IMR-90 (cell line): ENCODE measurements at places on chromosomes 4 and X. TPM values are rescaled to one million over a fixed set of nuclear protein-coding genes. Genes with fewer than 3 reads are reported as not detected.

DNA sequence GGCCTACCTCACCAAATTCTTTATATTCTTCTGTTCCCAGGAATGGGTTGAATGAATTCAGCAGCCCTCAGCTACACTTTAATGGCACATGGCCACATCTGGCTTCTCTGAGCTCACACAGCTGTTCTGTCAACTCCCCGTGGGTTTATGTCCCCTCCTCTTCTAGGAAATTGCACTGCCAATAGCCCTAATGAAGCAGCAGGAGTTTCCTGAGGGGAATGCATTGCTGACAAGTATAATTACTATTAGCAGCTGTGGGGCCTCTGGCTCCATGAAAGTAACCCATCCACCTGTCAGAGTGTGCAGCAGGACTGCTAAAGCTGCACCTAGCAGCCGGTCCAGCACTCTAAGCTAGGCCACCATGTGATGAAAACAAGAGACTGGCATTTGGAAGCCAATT lies 50.3 kb downstream of the FTHL17 start:
- no peaks in the 10 kb centered on the region for H3K4me1 ChIP-seq
- no peak overlapping the region for H3K27ac ChIP-seq
- H3K4me3 ChIP-seq = no peak overlapping the region

GRCh38 chr4:38131371-38132091 lies 171.3 kb downstream of the PTTG2 start:
- H3K27me3 ChIP-seq = no peaks in the 10 kb centered on the region
- H3K4me1 ChIP-seq = peaks cover 17% of the 10 kb centered on the region
- H3K27ac ChIP-seq = no peak overlapping the region
- H3K4me3 ChIP-seq = no peak overlapping the region
- H3K36me3 ChIP-seq = peaks cover 1% of the 10 kb centered on the region; the same call in 1 of the 2 replicates
- no peak for DNase-seq

The ZFYVE28 gene
- 0.36 and 0.56 TPM in 2 replicates for total RNA-seq

DNA sequence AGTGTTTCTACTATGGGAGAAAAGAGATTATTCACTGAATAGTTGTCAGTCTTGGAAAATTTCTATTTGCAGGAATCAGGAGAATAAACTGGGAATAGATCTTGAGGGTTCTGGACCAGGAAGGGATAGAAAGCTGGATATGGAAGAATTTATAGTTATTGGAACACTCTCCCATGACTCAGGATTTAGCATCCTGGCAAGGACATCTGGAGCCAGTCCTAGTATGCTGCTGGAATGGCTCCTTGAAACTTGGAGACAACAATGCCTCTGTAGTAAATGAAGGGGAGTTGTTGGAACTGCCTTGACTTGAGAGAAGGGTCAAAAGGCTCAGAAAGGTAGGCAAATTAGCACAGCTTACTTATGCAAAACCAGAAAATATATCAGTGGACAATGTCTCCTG lies 23.5 kb upstream of the THOC2 start:
- no peak overlapping the region for H3K4me3 ChIP-seq
- H3K4me1 ChIP-seq = no peaks in the 10 kb centered on the region
- no peak overlapping the region for H3K27ac ChIP-seq
- no peaks in the 10 kb centered on the region for H3K36me3 ChIP-seq

GRCh38 chrX:119423631-119424030 lies 24.5 kb downstream of the SLC25A43 start:
- peaks cover 4% of the 10 kb centered on the region; the same call in 1 of the 2 replicates for H3K36me3 ChIP-seq
- H3K27me3 ChIP-seq = no peaks in the 10 kb centered on the region
- H3K4me3 ChIP-seq = no peak overlapping the region
- H3K27ac ChIP-seq = no peak overlapping the region
- peaks cover 8% of the 10 kb centered on the region; the same call in 1 of the 2 replicates for H3K4me1 ChIP-seq

- no peak overlapping the region for H3K4me3 ChIP-seq
- no peak for DNase-seq
- no peaks in the 10 kb centered on the region for H3K36me3 ChIP-seq
- no peaks in the 10 kb centered on the region for H3K27me3 ChIP-seq
Measured at GRCh38 chrX:95762716-95763115, 921.9 kb upstream of the DIAPH2 start.

DNA sequence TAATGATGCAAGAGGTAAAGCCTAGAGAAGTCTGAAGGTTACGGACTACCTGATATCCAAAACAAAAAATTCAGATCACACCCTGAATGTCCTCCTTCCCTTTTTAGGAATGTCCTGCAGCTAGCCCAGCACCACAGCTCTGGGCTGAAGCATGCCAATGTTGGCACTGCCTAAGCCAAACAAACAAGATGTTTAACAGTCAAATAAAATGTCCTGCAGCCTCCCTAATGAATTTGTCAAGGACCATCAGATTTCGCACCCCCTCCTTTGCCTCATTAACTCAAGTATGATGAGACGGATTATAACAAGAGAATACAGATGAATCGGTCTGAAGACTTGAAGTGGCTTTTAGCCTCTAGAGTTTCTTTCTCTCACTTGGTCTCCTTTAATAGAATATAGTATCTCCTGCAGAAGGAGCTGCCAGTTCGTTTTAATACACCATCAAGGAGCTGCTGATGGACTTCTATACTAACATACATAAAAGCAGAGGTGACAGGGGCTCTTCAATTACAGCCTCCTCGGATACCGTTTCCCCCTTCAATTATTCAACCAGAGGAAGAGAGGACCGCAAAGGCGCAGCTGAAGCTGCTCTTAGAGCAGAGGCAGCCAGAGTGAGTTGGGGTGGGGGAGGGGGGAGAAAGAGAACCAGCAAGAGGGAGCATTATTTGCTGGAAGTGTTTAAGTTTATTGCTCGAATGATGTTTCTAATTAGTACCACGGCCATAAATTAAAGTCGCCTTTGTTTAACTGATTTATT lies 3.0 kb upstream of the MAB21L2 start:
- peak overlapping the region; percentile 70; the same call in 1 of the 2 replicates for H3K27ac ChIP-seq
- no peaks in the 10 kb centered on the region for H3K27me3 ChIP-seq
- peak; percentile 57 for DNase-seq
- H3K36me3 ChIP-seq = no peaks in the 10 kb centered on the region
- H3K4me3 ChIP-seq = peak overlapping the region; percentile 49

The SMIM43 gene
- total RNA-seq = 1.4 TPM in 2 replicates

- no peak for DNase-seq
- peaks cover 6% of the 10 kb centered on the region for H3K4me1 ChIP-seq
- H3K4me3 ChIP-seq = no peak overlapping the region
- H3K36me3 ChIP-seq = no peaks in the 10 kb centered on the region
Measured at GRCh38 chr4:6727081-6727942, 11.3 kb downstream of the BLOC1S4 start.

The NPY5R gene
- not detected in 2 replicates for total RNA-seq

DNA sequence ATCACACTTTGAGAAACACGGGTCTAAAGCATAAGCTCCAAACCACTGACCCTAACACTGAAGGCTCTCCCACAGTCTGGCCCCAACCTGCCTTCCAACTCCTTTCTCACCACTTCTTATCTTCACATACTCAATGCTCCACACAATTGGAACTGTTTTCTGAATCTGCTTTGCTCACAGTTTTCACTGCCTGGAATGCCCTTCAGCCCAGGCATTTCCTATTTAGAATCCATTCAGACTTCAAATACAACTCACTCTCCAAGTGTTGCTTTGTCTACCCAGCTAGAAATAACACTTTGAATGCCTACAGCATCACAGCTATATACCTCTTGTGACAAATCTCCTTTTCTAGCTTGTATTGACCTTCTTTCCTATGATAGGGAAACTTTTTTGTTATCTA lies 10.2 kb downstream of the OTUD4 start:
- peak; percentile 11 for DNase-seq
- peaks cover 6% of the 10 kb centered on the region for H3K4me1 ChIP-seq
- H3K27ac ChIP-seq = no peak overlapping the region
- no peak overlapping the region for H3K4me3 ChIP-seq
- H3K27me3 ChIP-seq = no peaks in the 10 kb centered on the region

The FAM9C gene
- not detected in 2 replicates for total RNA-seq

- no peaks in the 10 kb centered on the region for H3K27me3 ChIP-seq
- no peaks in the 10 kb centered on the region for H3K4me1 ChIP-seq
- H3K4me3 ChIP-seq = peak overlapping the region; percentile 89
- no peaks in the 10 kb centered on the region; the same call in 1 of the 2 replicates for H3K36me3 ChIP-seq
- peak overlapping the region; percentile 81 for H3K27ac ChIP-seq
Measured at GRCh38 chrX:119871245-119871598, 311 bp downstream of the RNF113A start.

- H3K4me3 ChIP-seq = no peak overlapping the region
- H3K36me3 ChIP-seq = no peaks in the 10 kb centered on the region
- H3K27ac ChIP-seq = no peak overlapping the region
- no peak for DNase-seq
Measured at GRCh38 chr4:1488831-1489638, 82.8 kb upstream of the NKX1-1 start.

The ACE2 gene
- not detected in 2 replicates for total RNA-seq

DNA sequence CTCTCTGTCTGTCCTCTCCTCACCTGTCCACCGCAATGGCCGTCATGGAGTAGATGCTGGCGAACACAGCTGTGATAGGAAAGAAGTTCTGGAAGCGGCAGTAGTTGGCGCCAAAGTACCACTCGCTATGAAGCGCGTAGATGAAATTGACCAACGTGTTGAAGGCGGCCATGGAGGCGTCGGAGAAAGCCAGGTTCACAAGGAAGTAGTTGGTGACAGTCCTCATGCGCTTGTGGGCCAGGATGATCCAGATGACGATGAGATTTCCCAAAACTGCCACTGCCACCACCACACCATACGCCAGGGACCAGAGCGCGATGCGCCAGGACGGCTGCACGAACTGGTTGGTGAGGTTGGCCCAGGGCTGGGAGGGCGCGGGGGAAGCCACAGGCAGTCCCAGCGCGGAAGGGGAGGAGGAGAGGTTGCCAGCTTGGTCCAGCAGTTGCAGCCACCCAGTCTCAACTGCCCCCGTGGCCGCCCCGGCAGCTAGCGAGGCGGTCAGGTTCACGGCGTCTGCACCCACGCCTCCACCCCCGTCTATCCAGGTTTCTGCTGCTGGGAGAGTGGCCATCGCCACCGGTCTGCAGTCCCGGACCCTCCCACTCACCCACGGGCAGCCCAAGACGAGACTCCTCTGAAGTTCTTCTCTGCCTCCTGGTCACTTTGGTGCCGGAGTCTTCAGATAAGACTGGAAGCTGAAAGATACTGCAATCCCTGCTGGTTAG lies 518 bp downstream of the TACR3 start:
- H3K4me1 ChIP-seq = no peaks in the 10 kb centered on the region
- H3K4me3 ChIP-seq = no peak overlapping the region
- DNase-seq = no peak
- no peaks in the 10 kb centered on the region for H3K36me3 ChIP-seq

DNA sequence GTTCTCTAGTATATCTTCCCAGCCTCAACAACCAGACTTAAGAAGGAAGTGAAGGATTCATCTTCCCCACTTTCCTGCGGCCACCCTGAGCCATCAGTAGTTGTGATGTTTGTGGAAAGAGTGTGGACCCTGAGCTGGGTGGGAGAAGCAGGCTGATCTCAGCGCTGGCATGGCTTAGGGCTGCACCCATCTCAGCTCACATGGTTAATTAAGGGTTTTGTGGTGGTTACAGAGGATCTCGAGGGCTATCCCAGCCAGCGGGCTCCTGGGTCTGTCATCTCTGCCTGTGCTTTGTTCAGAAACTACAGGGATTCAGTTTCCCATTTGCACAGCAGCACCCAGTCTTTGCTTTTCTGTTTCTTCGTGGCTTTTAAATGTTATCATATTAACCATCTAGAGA lies 163.4 kb downstream of the PTTG2 start:
- H3K36me3 ChIP-seq = no peaks in the 10 kb centered on the region; the same call in none of the 2 replicates
- no peak overlapping the region for H3K4me3 ChIP-seq
- H3K27me3 ChIP-seq = no peaks in the 10 kb centered on the region
- no peak for DNase-seq

DNA sequence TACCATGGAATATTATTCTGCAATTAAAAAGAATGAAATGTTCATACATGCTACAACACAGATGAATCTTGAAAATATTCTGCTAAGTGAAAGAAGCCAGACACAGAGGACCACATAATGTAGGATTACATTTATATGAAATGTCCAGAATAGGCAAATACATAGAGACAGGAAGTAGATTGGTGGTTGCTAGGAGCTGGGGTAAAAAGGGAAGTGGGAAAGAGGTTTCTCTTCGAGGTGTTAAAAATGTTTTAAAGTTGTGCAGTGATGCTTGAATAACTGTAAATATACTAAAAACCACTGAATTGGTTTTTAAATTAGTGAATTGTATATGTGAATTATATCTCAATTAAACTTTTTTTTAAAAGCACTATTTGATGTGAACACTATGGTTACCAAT lies 3.6 kb upstream of the NXT2 start:
- H3K4me3 ChIP-seq = no peak overlapping the region
- H3K27me3 ChIP-seq = no peaks in the 10 kb centered on the region
- H3K27ac ChIP-seq = no peak overlapping the region
- no peaks in the 10 kb centered on the region for H3K36me3 ChIP-seq
- no peaks in the 10 kb centered on the region for H3K4me1 ChIP-seq

- H3K27ac ChIP-seq = no peak overlapping the region
- no peak for DNase-seq
- H3K4me3 ChIP-seq = no peak overlapping the region
- H3K27me3 ChIP-seq = peaks cover 38% of the 10 kb centered on the region
- H3K4me1 ChIP-seq = no peaks in the 10 kb centered on the region
- H3K36me3 ChIP-seq = no peaks in the 10 kb centered on the region
Measured at GRCh38 chrX:153638436-153639176, 8.4 kb upstream of the DUSP9 start.

- no peaks in the 10 kb centered on the region for H3K36me3 ChIP-seq
- no peak overlapping the region for H3K4me3 ChIP-seq
- no peak for DNase-seq
- no peak overlapping the region for H3K27ac ChIP-seq
Measured at GRCh38 chrX:44239036-44239435, 104.4 kb downstream of the EFHC2 start.

DNA sequence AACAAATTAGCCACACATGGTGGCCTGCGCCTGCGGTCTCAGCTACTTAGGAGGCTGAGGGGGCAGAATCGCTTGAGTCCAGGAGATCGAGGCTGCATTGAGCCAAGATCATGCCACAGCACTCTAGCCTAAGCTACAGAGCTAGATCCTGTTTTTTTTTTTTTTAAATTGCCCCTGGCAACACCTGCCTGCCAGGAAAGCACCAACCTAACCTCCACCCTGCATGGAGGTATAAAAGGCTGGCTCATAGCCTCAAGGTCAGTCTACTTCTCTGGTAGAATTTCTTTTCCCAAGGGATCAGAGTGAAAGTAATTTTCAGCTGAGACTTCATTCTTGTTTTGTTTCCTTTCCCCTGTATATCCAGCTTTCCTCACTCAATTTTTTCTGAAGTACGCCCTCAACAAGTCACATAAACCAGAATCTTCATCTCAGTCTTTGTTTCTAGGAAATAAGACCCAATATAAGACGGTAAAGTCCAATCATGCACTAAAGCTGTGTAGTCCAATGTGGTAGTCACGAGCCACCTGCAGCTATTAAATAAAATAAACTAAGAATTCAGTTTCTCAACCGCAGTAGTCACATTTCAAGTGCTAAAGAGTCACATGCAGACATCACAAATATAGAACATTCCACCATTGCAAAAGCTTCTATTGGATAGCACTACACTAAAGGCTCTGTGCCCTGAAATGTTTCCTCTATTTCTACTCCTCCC lies 113.3 kb downstream of the HPGD start:
- H3K27me3 ChIP-seq = no peaks in the 10 kb centered on the region
- no peak overlapping the region for H3K4me3 ChIP-seq
- no peaks in the 10 kb centered on the region for H3K4me1 ChIP-seq
- H3K27ac ChIP-seq = no peak overlapping the region
- H3K36me3 ChIP-seq = no peaks in the 10 kb centered on the region

- DNase-seq = no peak
- no peaks in the 10 kb centered on the region for H3K27me3 ChIP-seq
- no peaks in the 10 kb centered on the region for H3K36me3 ChIP-seq
- H3K4me1 ChIP-seq = no peaks in the 10 kb centered on the region
Measured at GRCh38 chr4:142960867-142961644, 115.0 kb upstream of the INPP4B start.

The DHX15 gene
- 172 and 240 TPM in 2 replicates for total RNA-seq

- no peaks in the 10 kb centered on the region for H3K27me3 ChIP-seq
- H3K4me3 ChIP-seq = no peak overlapping the region
- H3K27ac ChIP-seq = no peak overlapping the region
- no peaks in the 10 kb centered on the region for H3K4me1 ChIP-seq
- H3K36me3 ChIP-seq = no peaks in the 10 kb centered on the region
Measured at GRCh38 chrX:15160558-15161095, 109.3 kb downstream of the ASB9 start.
